ENCODE measurements at places on chromosomes 2 and 18. TPM values are rescaled to one million over a fixed set of nuclear protein-coding genes. Genes with fewer than 3 reads are reported as not detected.

DNA sequence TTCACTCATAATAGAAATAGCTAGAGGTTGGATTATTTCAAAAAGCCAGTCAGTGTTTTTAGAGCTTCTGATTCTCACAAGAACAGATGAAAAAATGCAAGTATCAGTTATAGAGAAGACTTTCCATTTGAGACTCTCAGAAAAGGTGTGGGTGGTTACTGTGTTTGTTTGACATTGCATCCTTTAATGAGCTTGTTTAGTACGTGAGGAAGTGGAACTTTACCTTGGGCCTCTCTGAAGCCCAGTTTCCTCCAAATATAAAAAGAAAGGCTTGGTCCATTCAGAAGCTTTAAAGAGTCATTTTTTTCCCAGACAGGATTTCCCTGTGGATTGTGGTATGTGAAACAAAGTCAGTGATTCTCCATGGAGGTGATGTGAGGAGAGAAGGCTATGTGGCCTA lies 89.9 kb upstream of the RANBP2 start:
- peaks cover 8% of the 10 kb centered on the region for H3K4me1 ChIP-seq
- DNase-seq, result no peak
- no peaks in the 10 kb centered on the region for H3K27me3 ChIP-seq
- no peak overlapping the region for H3K27ac ChIP-seq
- no peak overlapping the region for H3K4me3 ChIP-seq
- no peaks in the 10 kb centered on the region for H3K36me3 ChIP-seq

DNA sequence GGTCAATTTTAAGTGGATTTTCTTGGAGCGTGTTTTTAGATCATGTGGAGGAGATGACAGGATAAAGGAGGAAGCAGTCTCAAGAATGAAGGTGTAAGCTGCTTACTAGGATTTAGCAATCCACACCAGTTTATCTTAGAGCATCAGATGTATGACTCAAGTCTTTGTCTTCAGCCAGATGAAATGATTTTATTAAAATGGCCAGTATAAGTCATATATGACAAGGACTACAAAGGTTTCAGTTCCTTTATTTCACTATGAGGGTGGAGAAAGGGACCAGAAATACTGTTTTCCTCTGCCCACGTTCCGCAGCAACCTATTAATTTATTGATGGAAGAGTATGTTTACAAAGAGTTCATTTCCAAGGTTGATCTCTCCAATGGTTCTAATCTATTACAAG lies 970.5 kb upstream of the SLC39A10 start:
- H3K36me3 ChIP-seq, result no peaks in the 10 kb centered on the region
- H3K27me3 ChIP-seq, result no peaks in the 10 kb centered on the region
- DNase-seq, result no peak
- no peak overlapping the region for H3K4me3 ChIP-seq
- no peaks in the 10 kb centered on the region for H3K4me1 ChIP-seq

DNA sequence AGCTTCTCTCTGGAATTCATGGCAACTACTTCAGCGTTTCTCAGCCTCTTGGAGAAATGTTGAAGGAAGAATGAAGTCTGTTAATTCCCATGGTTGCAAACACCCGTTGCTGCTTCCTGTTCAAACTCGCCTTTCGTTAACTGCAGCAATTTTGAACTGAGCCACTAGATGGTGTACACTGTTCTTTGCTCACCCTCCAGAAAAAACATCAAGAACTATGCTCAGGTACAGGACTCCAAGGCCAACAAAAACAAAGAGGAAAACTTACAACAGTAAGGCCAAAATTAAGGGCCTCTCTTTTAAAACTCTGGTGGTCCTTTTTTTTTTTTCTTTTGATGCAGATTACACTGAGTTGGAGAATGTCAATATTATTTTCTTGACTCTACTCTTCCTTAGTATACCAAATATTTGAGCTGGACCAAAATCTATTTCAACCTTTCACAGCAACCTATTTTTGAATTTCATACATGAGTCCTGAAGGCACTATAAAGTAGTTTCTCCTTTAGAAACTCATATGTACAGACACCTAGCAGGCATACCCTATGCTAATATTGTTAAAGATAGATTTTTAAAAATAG lies 58.2 kb downstream of the KLHL14 start:
- H3K4me1 ChIP-seq, result no peaks in the 10 kb centered on the region
- H3K36me3 ChIP-seq, result no peaks in the 10 kb centered on the region
- no peak for DNase-seq
- no peak overlapping the region for H3K4me3 ChIP-seq

SCYGR8 gene
- total RNA-seq, result not detected

CENPA gene
- total RNA-seq, result 0.47 TPM
